ENCODE measurements at places on chromosomes 2 and 18. TPM values are rescaled to one million over a fixed set of nuclear protein-coding genes. Genes with fewer than 3 reads are reported as not detected.

SNED1 gene
- 6.6 TPM for total RNA-seq

GRCh38 chr2:46679761-46680160 lies 200.4 kb downstream of the TMEM247 start:
- DNase-seq, result no peak

- no peak for DNase-seq
Observed at GRCh38 chr18:23812546-23813440, 123.5 kb downstream of the LAMA3 start.

GRCh38 chr18:210733-211132 lies 52.4 kb downstream of the USP14 start:
- no peak for DNase-seq

- DNase-seq, result no peak
Observed at GRCh38 chr2:236694146-236694888, 124.7 kb downstream of the ACKR3 start.

DNA sequence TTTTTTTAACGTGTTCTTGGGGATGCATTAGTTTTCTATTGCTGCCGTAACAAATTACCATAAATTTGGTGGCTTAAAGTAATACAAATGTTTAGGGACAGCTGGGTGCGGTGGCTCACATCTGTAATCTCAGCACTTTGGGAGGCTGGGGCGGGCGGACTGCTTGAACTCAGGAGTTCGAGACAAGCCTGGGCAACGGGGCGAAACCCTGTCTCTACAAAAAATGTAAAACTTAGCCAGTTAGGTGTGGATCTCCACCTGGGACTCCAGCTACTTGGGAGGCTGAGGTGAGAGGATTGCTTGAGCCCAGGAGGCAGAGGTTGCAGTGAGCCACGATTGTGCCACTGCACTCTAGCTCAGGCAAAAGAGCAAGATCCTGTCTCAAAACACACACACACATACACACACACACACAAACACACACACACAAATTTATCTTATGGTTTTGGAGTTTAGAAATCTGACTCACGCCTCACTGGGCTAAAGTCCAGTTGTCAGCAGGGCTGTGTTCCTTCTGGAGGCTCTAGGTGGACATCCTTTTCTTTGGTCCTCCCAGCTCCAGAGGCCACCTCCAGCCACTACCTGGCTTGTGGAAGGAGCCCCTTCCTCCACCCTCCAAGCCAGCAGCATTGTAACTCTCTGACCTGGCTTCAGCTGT lies 76.1 kb downstream of the SEPTIN10 start:
- no peak for DNase-seq

DNA sequence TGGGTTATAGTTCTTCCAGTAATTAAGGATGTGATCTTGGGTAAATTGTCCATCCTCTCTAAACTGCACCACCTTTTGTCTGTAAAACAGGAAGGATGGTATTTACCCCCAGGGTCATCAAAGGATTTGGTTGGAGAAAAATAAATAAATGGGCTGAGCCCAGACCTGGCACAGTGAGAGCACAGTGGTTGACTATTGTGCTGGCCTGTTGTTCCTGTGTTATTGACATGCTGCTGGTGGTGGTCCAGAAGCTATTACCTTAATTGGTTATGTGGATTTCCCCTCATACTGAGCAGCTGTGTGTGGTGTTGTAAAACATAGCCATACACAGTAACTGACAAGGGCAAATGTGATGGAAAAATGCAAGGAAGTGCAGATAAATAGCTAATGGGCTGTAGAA lies 746 bp upstream of the IL37 start:
- DNase-seq, result no peak

GRCh38 chr2:133788386-133788785 lies 220.1 kb upstream of the NCKAP5 start:
- DNase-seq, result no peak

DNA sequence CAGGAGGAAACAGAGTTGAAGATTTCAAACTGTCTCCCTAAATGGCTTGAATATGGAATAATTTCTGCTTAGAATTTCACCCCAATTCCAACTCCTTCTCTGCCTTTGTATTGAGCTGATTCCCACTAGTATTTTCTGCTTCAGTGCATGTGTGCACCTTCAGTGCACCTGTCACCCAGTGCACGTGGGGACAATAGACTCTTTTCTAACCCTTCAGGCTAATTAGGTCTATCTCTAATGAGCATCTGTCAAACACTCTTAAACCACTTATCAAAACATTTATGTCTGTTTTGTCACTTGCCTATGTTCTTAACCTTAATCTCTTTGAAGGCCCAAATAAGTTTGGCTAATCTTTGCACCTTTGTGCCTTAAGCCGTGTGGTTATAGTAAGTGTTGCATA lies 232.0 kb upstream of the NETO1 start:
- DNase-seq, result no peak
